Endothelial cell of umbilical vein (primary cell): ENCODE measurements at places on chromosomes 3 and 15.

- H3K4me1 ChIP-seq = peaks cover 6% of the 10 kb centered on the region
- H3K27me3 ChIP-seq = peaks cover 2% of the 10 kb centered on the region
- H3K4me3 ChIP-seq = no peak overlapping the region
- H3K27ac ChIP-seq = no peak overlapping the region
- H3K36me3 ChIP-seq = no peaks in the 10 kb centered on the region
- DNase-seq = no peak
Observed at GRCh38 chr3:157094751-157095480, 65.0 kb downstream of the CCNL1 start.

DNA sequence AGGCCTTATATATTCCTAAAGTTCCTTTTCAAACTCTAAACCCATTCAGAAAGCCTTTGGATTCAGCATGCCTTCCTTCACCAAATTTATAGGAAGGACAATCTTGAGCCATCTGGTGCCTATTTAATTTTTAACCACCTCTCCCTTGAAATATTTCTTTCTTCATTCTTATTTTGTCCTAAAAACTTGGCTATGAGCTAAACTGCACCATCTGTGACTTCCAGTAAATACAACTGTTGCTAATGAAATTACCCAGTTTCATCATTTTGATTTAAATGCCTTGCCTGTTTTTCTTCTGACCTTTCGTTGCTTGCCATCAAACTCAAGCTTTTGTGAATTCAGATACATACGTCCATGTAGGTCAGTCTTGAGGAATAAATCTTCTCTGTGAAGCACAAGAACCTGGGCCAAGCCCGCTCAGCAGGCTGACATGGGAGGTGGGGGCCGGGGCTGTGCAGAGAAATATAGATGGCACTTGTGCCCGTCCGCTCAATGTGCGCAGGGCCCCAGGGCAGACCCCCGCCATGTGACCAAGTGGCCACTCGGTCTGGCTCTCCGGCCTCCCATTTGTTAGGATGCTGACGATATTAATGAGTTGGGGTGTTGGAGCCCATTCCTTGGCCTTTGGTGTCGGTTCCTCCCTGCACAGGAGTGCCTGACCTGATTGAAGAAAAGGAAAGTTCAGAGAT is 335.9 kb downstream of the VPS13C start:
- no peaks in the 10 kb centered on the region for H3K36me3 ChIP-seq
- H3K4me1 ChIP-seq = no peaks in the 10 kb centered on the region
- H3K4me3 ChIP-seq = no peak overlapping the region
- no peak overlapping the region for H3K27ac ChIP-seq

- H3K4me3 ChIP-seq = no peak overlapping the region
- H3K36me3 ChIP-seq = peaks cover 18% of the 10 kb centered on the region
- peaks cover 66% of the 10 kb centered on the region for H3K4me1 ChIP-seq
- DNase-seq = peak; percentile 59
- H3K27ac ChIP-seq = peak overlapping the region; percentile 93
- H3K27me3 ChIP-seq = no peaks in the 10 kb centered on the region
Observed at GRCh38 chr3:69179740-69180372, 57.5 kb upstream of the LMOD3 start.

DNA sequence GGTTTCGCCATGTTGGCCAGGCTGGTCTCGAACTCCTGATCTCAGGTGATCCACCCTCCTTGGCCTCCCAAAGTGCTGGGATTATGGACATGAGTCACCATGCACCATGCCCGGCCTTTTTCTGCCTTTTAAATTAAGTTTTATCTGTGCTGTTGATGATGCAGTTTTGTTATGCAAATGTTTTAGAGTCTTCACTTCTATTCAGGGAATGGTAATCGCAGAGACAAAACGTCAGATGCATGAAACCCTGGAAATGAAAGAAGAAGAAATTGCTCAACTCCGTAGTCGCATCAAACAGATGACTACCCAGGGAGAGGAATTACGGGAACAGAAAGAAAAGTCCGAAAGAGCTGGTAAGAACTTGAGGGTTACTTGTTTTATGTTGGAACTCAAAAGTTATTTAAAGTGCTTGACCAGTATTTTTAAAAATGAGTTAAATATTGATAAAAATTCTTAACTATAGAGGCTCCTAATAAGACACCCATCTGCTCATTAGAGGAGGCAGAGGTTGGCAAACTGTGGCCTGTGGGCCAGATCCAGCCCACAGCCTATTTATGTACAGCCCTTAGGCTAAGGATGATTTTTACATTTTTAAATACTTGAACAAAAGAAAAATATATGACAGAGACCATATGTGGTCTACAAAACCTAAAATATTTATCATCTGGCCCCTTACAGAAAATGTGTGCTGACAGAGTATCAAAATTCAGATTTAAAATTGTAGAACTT is 127.8 kb upstream of the LRRFIP2 start:
- no peaks in the 10 kb centered on the region for H3K4me1 ChIP-seq
- DNase-seq = no peak
- H3K27me3 ChIP-seq = no peaks in the 10 kb centered on the region
- peaks cover 10% of the 10 kb centered on the region for H3K36me3 ChIP-seq
- no peak overlapping the region for H3K4me3 ChIP-seq

- no peaks in the 10 kb centered on the region for H3K27me3 ChIP-seq
- H3K4me3 ChIP-seq = no peak overlapping the region
- DNase-seq = no peak
Observed at GRCh38 chr15:38038659-38039442, 104.4 kb downstream of the TMCO5A start.

DNA sequence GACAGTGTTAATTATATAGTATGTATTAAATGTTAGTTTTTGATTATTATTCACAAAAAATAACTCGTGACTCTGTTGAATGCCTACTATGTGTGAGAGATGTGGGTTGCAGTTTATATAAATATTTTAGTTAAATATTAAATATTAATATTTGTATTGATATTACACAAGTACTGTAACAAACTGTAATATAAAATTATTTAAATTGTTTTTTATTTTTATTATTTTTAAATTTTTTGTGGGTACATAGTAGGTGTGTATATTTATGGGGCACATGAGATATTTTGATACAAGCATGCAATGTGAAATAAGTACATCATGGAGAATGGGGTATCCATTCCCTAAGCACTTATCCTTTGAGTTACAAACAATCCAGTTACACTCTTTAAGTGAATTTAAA is 196.1 kb upstream of the ZNF717 start:
- H3K36me3 ChIP-seq = no peaks in the 10 kb centered on the region
- H3K27ac ChIP-seq = no peak overlapping the region
- H3K4me3 ChIP-seq = no peak overlapping the region
- H3K27me3 ChIP-seq = no peaks in the 10 kb centered on the region
